ENCODE measurements at places on chromosomes 6 and 20. TPM values are rescaled to one million over a fixed set of nuclear protein-coding genes. Genes with fewer than 3 reads are reported as not detected.

Gene FAM50B
- 7.1 TPM for total RNA-seq

Gene TMX4
- total RNA-seq: 31.3 TPM

Gene NINL
- 83.5 TPM for total RNA-seq

Gene CTAGE9
- total RNA-seq: not detected

Gene FERMT1
- 24.7 TPM for total RNA-seq

Gene HSPA1L
- total RNA-seq: 1.7 TPM

Gene STX7
- 46.9 TPM for total RNA-seq

Gene GHRH
- total RNA-seq: not detected

Gene TMEM244
- total RNA-seq: not detected

Gene CDH26
- 0.49 TPM for total RNA-seq

Gene MYBL2
- 24.3 TPM for total RNA-seq

Gene BHLHE23
- not detected for total RNA-seq

Gene C4A
- total RNA-seq: 12.3 TPM

Gene GRM1
- total RNA-seq: 0.16 TPM

Gene COL20A1
- 0.16 TPM for total RNA-seq

Gene EGFL8
- total RNA-seq: 45.7 TPM

Gene RNASET2
- 41.5 TPM for total RNA-seq

Gene C20orf141
- not detected for total RNA-seq

Gene ULBP1
- 0.11 TPM for total RNA-seq

Gene DEFB115
- not detected for total RNA-seq

Gene FNDC1
- total RNA-seq: 0.40 TPM

Gene HIVEP2
- total RNA-seq: 16.9 TPM

Gene PPP1R3G
- 1.3 TPM for total RNA-seq

Gene MUC21
- not detected for total RNA-seq

Gene PRKN
- 6.8 TPM for total RNA-seq

Gene PI16
- total RNA-seq: not detected

Gene TFAP2A
- 63.5 TPM for total RNA-seq

Gene NR2E1
- not detected for total RNA-seq

Gene MLIP
- 1.0 TPM for total RNA-seq

Gene TRIM38
- 15.8 TPM for total RNA-seq

Gene ADGRF5
- total RNA-seq: not detected

Gene AKIRIN2
- 84.1 TPM for total RNA-seq

Gene VAPB
- total RNA-seq: 52.9 TPM

Gene CGA
- not detected for total RNA-seq

Gene SASH1
- total RNA-seq: 30.2 TPM
